Stimulated activated CD4-positive, alpha-beta T cell treated with anti-CD3 and anti-CD28 coated beads, Interleukin-1b, Interleukin-23, amount 100 ng/mL, for 4 hours (primary cell): ENCODE measurements at places on chromosomes 13 and 19.

DNA sequence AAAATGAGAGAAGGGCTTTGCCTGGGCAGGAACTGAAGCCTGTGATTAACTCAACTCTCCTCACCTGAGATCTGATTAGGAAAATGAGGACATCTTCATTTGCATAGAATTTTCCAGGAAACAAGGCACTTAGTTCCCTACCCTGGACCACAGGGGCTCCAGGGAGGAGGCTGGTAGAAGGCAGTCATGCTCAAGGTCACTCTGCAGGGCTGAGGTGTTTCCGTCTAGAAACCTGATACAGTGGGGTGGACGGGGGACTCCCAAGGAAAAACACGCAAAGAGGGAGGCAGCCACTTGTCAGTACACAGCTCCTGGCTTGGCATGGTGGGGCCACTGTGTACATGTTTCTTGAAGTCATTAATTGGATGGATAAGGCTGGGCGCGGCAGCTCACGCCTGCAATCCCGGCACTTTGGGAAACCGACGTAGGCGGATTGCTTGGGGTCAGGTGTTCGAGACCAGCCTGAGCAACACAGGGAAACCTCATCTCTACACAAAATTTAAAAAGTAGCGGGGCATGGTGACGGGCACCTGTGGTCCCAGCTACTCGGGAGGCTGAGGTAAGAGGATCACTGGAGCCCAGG, 6.0 kb downstream of the KLK14 start:
- DNase-seq = no peak

- no peak for DNase-seq
Observed at GRCh38 chr13:30920162-30920909, 12.1 kb upstream of the TEX26 start.

DNA sequence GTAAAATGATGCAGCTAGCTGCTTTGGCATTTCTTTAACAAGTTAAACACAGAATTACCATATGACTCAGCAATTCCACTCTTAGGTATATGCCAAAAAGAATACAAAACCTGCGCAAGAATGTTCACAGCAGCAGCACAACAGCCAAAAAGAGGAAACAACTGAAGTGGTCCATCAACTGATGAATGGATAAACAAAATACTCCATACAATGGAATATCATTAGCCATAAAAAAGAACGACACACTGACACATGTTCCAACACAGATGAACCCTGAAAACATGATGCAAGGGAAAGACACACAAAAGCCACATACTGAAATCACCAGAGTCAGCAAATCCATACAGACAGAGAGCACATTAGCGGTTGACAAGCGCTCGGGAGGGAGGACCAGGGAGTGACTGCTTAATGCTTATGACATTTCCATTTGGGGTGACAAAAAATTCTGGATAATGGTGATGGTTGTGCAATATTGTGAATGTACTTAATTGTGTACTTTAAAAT, 3.0 kb downstream of the PCID2 start:
- no peak for DNase-seq

GRCh38 chr13:99655351-99656091, 154.2 kb downstream of the TM9SF2 start:
- DNase-seq = no peak

- no peak for DNase-seq
Observed at GRCh38 chr19:45355402-45355801, 14.9 kb downstream of the KLC3 start.

- DNase-seq = no peak
Observed at GRCh38 chr13:51475727-51476501, 23.1 kb upstream of the INTS6 start.

- no peak for DNase-seq
Observed at GRCh38 chr19:47107953-47108746, 5.4 kb downstream of the ZC3H4 start.

GRCh38 chr13:101300531-101300930, 115.8 kb downstream of the NALCN start:
- DNase-seq = no peak

DNA sequence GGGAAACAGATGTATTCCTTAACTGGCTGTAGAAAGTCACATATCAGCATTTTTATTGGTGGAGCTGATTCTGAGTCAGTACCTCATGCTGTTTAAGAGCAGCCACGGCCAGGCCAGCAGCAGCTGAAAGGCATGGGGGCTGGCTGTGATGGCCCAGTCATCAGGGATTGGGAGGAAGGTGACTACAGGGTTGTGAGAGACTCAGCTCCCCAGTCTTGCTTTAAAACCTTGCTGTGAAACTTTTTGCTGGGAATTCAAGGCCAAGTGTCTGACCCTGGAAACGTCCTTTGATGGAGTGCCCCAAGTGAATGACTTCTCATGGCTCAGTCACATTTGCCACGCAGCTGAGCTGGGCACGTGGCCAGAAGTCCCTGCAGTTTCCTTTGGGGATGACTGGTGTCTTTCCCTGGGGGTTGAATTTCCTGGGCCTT, 39.1 kb upstream of the RNF113B start:
- no peak for DNase-seq

- no peak for DNase-seq
Observed at GRCh38 chr13:113848020-113848419, 15.9 kb downstream of the GAS6 start.

GRCh38 chr13:27219611-27220010, 31.7 kb upstream of the RPL21 start:
- no peak for DNase-seq

DNA sequence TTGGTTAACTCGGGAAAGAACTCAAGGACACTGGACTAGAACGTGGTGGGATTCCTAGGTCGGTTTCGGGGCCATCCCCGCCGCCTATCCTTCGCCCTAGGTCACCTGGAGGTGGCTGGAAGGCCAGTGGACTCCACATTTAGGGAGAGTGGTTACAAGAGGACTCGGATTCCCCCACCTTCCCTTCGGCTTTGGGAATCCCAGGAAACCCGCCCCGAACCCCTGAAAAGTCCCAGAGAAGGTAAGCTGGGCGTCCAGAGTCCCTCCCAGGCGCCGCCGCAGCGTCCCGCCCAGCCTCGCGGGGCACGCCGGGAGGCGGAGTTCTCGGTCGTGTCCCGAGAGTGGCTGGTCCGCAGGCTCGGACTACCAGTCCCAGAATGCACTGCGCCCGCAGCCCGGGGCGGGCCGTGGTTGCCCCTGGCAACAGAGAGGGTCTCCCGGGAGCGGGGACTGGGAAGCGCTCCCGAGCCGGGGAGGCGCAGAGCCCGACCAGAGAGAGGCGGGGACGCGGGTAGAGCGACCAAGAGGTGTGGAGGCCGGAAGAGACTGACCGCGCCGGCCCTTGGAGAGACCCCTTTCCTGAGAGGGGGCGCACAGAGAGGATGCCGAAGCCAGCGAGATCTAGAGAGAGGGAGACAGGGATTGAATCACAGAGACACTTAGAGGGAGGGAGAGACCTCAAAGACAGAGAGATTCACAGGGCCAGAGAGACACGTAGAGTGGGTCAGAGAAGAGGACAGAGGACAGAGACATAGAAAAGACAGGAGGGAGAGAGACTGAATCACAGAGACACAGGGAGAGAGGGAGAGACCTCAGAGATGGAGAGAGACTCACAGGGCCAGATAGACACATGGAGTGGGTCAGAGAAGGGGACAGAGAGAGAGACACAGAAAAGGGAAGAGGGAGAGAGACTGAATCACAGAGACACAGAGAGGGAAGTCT, 2.6 kb upstream of the PRKCG start:
- DNase-seq = peak; percentile 58

GRCh38 chr19:39807846-39808364, 26.1 kb downstream of the DYRK1B start:
- no peak for DNase-seq

DNA sequence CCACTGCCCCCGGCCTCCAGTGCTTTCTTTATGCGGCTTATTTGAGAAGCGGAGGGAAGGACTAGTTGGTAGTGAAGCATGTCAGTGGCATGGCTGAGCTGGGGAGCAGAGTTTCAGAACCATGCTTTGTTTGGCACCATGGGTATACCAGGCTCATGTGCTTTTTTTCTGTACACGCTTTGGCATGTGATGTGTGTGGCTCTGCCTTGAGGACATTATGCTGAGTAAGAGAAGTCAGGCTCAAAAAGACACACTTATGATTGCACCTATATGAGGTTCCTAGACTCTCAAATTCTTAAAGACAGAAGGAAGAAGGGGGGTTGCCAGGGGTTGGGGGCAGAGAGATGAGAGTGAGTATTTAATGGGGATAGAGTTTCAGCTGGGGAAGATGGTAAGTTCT, 21.3 kb downstream of the GATAD2A start:
- no peak for DNase-seq

DNA sequence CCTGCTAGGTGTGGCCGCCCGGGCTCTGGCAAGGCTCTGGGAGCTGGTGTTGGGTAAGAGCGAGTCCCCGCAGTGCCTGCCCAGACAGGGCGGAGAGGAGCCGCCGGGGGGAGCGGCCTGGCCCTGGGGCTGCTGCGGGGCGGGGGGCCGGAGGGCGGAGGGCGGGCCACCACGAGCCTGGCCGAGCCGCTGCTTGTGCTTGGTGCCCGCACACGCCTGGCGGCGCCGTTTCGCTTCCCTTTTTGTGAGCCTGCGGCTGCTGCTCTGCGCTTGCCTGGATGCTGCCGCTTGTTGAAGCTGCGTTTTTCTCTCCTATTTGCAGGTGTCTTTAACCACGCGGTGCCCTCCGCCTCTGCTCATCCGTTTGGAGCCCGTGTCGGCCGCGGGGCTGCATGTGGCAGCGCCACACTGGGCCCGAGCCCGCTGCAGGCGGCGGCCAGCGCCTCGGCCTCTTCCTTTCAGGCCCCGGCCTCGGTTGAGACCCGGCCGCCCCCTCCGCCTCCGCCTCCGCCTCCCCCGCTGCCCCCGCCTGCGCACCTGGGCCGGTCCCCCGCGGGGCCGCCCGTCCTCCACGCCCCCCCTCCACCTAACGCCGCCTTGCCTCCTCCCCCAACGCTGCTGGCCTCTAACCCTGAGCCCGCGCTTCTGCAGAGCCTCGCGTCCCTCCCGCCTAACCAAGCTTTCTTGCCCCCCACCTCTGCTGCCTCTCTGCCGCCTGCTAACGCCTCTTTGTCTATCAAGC, 8.5 kb downstream of the PLEKHJ1 start:
- no peak for DNase-seq

DNA sequence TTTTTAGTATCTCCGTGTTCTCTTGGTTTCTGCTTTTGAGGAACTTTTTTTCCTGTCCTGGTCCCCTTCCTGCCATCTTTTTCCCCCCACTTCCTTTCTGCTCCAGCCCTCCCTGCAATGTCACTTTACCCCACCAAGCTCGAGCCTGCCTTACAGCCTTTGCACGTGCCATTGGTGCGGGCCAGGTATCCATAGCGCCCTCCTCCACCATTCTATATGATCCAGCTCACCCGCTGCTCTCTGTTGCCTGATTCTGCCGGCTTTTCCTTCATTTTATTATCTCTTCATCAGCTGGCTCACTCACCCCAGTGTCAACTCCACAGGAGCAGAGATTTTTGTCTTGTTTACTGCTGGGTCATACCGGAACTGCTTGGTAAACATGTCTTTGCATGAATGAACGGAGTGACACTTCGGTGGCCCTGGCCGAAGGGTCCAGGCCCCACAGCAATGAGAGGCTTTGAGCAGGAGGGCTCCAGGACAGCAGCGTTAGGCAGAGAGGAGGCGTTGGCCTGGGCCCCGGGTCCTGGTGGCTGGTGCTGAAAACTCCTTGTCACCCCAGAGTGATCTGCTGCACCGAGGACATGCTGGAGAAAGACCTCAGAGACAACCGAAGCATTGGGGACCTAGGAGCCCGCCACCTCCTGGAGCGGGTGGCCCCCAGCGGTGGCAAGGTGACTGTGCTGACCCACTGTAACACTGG, 1.2 kb downstream of the MRI1 start:
- no peak for DNase-seq

GRCh38 chr19:9009431-9009830, 778 bp downstream of the MUC16 start:
- DNase-seq = no peak

DNA sequence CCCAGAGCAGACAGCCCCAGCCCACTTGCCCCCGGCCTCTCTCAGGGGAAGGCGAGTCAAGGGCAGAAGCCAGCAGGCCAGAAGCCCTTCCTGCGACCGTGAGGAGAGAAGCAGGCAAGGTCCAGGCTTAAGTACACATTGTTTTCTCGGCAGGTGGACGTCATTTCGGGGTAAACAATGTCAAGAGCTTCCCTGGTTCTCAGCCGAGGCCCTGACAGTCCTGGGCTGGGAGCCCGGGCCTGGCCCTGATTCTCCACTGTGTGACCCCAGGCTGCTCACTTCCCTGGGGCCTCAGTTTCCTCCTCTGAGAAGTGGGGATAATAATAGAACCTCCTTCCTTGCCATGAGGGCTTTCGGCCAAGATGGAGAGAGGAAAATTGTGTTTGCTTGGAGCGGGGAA, 19.4 kb downstream of the PLVAP start:
- no peak for DNase-seq

DNA sequence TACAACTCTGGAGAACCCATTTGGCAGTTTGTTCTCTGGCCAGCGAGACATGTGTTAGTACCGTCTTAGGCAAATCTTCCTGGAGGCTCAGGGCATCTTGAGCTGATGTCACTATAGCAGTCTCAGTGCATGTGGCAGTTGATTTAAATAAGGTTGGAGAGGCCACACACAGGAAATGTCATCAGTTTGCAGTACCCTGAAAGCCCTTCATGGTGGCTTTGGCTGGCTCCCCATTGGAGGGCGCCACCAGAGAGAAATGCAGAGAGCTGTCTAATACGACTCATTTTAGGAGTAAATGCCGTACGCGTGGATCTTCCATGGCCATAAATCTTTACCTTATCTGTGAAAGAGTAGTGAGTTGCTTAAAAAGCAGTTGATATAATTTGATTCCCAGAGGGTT, 163.1 kb downstream of the STK24 start:
- DNase-seq = no peak

- DNase-seq = no peak
Observed at GRCh38 chr19:34975056-34975455, 11.0 kb upstream of the ZNF792 start.

- DNase-seq = no peak
Observed at GRCh38 chr13:57286511-57287098, 119.6 kb downstream of the PRR20E start.

GRCh38 chr19:34734537-34735103, 577 bp downstream of the ZNF181 start:
- DNase-seq = no peak

- DNase-seq = no peak
Observed at GRCh38 chr13:88107570-88107969, 436.4 kb downstream of the SLITRK5 start.

GRCh38 chr13:26979334-26979733, 192.3 kb downstream of the USP12 start:
- no peak for DNase-seq

- DNase-seq = no peak
Observed at GRCh38 chr19:43207991-43208390, 2.6 kb upstream of the PSG4 start.

- no peak for DNase-seq
Observed at GRCh38 chr13:104701591-104701990, 1635.4 kb upstream of the SLC10A2 start.

- no peak for DNase-seq
Observed at GRCh38 chr19:22832031-22832762, at the start of gene ZNF723. Gene ZNF723 (plus strand): TSS chr19:22832291. CDS start chr19:22832380, 89 bp downstream.
